ENCODE measurements at places on chromosomes 16 and 17.
A peak's percentile ranks its signal among the peaks of the same experiment; 100 is the strongest.

- no peak for DNase-seq
These were observed 3.7 kb upstream of the OR3A2 start for GRCh38 chr17:3389791-3390190.

DNA sequence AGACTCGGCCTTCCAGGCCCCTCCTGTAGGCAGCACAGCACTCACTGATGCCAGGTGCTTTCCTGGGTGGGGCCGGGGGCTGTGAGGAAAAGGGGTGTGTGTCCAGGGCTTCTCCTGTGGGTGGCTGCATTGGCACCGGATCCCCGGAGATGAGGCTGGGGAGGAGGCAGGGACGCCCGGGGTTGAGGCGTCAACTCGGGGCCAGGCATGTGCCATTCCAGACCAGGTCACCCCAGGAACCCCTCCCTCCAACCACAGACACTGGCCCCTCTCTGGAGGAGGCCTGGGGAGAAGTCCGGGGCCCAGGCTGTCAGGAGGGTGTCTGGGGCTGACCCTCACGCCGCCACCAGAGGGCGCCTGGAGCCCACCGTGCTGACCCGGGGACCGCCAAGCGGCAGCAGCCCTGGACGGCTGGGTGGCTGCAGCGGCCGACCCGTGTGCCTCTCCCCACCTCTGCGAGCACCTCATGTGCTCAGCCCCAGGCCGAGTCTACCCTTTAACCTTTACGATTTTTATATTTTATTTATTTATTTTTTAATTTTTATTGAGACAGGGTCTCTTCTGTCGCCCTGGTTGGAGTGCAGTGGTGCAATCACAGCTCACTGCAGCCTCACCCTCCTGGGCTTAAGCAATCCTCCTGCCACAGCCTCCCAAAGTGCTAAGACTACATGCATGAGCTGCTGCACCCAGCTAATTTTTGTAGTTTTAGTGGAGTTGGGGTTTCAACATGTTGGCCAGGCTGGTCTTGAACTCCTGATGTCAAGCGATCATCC lies 3.2 kb upstream of the METRN start:
- DNase-seq, result peak; percentile 66

DNA sequence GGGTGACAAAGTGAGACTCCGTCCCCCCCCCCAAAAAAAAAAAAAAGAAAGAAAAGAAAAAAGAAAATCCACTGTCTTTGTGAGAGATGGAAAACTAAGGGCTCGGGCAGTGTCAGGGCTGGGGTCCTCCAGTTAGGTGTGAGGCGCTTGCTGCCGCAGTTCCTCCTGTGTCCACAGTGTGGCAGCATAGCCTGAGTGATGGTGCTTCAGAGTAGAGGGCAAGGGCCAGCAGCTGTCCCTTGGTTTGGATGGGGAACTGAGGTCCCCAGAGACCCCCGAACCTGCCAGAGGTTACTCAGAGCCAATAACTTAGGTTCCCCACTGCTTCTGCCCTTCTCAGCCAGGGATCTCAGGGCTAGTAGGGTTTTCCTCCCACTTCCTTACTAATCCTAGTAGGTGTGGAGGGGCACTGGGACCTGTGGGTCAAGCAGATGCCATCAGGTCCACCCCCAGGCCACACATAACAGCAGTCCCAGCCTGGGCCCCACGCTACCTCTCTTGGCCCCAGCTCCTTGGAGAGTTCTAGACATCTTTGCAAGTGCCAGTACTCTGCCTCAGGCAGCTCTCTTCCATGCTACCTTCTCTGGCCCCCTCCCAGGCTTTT lies 7.9 kb upstream of the LLGL1 start:
- DNase-seq, result peak; percentile 40

DNA sequence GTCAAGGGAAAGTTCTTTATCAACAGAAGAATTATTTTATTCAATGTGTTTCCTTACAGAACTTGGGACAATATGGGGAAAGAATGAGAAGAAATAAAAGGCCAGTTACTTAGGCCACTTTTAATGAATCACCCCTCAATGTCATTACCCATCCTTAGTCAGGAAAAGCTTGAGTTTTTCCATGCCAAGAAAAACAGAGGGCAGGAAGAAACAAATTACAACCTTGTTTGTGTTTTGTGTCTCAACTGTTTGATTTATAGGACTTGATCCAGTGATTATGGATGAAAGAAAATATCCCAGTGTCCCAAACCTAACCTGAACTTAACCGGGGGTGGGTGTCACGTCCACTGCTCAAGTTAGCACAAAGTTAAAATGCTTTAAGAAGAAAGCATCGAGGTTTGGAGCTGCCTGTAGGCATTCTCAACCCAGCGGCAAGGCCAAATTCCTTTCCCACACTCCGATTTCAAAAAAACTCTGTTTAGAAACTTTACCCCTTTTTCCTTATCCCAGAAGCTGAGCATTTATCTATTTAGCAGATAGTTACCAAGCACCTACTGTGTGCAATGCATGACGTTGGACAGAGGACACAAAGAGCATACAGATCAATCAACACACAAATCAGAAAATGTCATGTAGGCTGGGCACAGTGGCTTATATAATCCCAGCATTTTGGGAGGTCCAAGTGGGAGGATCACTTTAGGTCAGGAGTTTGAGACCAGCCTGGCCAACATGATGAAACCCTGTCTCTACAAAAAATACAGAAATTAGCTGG lies 14.0 kb upstream of the CYB5B start:
- DNase-seq, result peak; percentile 74

- peak; percentile 32 for DNase-seq
These were observed 161.0 kb downstream of the FTO start for GRCh38 chr16:53864819-53865493.

DNA sequence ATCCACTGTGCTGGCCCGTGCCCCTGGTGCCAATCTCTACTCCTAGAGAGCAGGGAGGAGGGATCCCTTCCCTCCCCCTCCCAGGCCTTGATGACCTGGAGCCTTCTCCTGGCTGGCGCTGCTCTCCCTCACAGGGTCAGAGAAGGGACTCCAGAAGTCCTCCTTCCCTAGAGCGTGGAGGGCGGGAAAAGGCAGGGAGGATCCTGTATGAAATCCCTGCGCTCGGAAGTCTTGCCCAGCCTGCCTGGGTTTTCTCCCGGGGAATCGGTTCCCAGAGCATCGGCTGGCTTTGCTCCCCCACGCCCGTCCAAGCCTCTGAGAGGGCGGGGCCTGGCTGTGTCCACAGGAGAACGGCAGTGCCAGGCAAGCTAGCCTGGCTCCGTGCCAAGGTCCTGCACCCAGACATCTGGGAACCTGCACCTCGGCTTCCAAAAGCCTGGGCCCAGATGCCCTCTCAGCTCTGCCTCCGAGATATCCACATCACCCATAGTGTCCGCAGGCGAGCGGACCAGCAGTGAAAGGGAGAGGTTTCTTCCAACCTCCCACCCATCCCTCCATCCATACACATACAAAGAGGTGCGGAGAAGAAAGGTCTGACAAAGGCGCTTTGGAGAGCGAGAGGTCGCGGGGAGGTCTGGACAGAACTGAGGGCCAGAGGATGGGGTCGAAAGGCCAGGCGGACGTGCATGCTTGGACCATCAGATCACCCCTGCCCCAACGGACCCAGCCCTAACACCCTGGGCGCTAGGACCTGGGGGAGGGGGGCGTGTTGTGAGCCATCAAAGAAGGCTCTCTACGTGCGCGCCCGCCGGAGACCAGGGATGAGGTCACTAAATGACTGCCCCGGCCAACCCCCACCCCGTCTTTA lies 1.1 kb downstream of the MPP2 start:
- peak; percentile 65 for DNase-seq

- DNase-seq, result no peak
These were observed 39.4 kb downstream of the SLC47A1 start for GRCh38 chr17:19573075-19573474.

DNA sequence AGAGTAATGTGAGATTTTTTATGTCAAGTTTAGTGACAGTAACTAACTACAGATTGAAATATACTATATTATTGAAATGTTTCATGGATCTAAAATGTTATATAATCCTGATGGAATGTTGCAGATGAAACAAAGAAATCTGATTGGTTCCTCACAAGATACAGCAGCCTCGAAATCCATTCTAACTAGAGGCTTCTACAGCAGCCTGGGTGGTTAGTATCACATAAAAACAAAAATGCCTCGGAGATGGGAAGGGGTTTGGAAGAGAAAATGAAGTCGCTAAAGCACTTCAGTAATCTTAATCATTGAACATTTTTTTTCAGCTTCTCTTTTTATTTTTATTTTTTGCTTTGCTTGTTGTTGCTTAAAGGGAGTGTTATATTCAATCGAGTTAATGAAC lies 75.2 kb downstream of the TANC2 start:
- no peak for DNase-seq

GRCh38 chr16:87806261-87806640 lies 40.5 kb upstream of the KLHDC4 start:
- DNase-seq, result no peak

DNA sequence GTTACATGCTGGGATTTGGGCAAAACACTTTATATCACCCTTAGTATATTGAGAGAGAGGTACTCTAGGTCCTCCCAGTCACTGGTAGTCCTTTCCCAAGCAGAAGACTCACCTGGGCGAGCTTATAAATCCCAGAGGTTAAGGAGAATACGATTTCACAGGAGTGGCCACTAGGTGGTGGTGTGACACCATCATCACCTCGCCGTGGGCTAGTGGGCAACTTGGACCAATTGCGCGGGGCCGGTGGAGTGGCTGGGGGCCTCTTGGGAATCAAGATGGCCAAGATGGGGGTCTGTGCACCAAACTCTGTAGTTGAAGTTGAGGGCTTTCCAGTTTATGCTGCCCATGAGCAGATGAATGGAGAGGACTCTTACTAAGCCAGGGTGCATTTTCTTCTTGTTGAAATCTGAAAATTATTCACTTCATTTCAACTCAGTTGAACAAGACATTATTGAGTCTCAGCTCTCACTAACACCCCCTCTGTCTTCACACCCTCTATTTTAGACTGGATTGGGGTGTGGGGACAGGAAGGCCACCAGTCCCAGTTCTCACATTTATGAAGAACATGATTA lies 38.2 kb upstream of the PIRT start:
- DNase-seq, result no peak

DNA sequence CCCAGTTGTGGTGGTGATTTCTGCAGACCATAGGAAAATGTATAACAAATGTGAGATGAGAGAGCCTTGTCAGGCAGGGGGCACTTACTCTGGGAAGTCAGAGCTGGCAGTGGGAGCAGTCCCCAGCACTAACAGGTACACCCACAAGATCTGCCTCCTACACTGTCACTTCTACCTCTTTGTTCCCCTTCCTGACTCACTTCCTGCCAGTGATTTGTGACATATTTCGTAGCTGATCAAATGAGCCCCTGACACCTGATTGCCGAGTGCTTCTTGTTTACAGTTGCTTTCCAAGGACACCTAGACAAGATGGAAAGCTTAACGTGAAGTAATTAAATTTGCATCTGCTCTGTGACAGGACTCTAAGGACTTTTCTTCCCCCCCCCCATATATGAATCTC lies 40.5 kb downstream of the FTO start:
- no peak for DNase-seq

DNA sequence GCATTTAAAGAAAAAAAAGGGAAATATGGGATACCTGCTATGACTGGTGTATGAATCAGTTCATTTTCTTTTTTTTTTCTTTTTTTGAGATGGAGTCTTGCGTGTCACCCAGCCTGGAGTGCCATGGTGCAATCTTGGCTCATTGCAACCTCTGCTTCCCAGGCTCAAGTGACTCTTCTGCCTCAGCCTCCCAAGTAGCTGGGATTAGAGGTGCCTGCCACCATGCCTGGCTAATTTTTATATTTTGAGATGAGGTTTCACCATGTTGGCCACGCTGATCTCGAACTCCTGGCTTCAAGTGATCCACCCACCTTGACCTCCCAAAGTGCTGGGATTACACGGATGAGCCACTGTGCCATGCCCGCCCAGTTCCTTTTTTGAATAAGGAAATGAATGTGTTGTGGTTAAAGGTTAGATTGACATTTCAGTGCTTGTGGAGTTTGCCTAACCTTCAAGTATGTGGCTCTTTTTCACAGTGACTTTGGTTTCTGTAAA lies 7.7 kb downstream of the HAPSTR1 start:
- DNase-seq, result peak; percentile 60

DNA sequence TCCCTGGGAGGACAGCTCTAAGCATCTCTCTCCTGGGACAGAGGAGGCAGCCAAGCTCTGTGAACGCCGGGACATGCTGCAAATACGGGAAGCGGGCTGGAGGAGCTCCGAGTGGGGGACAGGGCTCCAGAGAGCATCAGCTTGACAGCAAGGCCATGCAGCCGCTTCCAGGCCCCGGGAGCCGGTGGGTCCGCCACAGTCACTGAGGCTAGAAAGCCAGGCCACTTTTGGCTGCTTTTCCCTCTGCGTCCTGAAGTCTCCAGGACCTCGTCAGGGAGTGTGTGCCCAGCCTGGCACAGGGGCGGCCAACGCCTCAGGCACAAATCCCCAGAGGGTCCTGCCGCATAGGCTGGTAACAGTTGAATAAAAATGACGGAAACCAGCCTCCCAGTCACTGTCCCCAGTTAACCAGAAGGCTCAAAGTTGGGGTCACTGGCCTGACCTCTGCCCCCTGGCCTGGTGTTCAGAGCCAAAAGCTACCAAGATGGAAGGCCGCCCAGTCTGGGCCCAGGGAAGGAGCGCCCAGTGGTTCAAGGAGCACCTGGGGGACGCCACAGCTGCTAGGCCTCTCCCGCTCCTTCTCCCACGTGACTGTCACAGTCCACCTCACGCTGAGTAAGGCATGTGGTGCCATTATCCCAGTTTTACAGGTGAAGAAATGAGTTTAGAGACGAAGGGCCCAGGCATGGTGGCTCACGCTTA lies 3.2 kb upstream of the TRIM65 start:
- no peak for DNase-seq

GRCh38 chr16:88375996-88376834 lies 6.5 kb upstream of the ZNF469 start:
- no peak for DNase-seq

DNA sequence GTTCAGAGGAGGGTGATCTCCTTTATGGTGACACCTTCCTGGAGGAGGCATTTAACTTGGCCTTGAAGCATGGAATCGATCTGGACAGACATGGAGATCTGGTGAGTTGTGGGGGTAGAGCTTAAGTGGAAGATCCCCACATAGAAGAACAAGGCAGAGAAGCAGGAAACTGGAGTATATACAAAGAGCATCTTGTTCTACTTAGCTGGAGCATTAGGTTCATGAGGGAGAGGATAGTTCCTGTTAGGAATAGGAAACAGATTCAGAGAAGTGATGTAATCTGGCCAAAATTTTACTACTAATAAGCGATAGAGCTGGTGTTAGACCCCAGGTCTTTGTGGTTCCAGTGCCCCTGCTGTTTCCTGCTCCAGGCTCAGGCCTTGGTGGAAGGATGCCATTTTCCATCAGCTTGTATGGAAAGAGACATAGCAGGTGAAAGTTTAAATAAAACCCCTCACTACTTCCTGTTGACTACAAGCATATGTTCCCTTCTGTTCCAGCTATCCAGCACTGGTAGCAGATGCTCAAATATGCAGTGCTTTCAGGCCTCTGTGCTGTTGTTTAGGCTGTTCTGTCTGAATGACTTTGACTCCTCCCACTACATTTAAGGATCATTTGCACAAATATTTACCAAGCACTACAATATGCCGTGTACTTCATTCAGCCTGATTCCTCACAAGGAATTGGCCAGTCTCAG lies 9.4 kb downstream of the RPAIN start:
- no peak for DNase-seq

GRCh38 chr17:68196394-68197090 lies 51.3 kb upstream of the AMZ2 start:
- no peak for DNase-seq

- DNase-seq, result peak; percentile 75
These were observed 254.5 kb upstream of the CACNG5 start for GRCh38 chr17:66580184-66580955.

- no peak for DNase-seq
These were observed 46.6 kb upstream of the RPL38 start for GRCh38 chr17:74156878-74157277.

GRCh38 chr17:16329519-16330271 lies 23.6 kb downstream of the CENPV start:
- DNase-seq, result peak; percentile 9

All from HCEC 1CT (cell line).